NCI-H69 (cell line): ENCODE measurements at places on chromosomes 6 and 20.

GRCh38 chr6:153117986-153118879 lies 12.8 kb downstream of the RGS17 start:
- DNase-seq = no peak

DNA sequence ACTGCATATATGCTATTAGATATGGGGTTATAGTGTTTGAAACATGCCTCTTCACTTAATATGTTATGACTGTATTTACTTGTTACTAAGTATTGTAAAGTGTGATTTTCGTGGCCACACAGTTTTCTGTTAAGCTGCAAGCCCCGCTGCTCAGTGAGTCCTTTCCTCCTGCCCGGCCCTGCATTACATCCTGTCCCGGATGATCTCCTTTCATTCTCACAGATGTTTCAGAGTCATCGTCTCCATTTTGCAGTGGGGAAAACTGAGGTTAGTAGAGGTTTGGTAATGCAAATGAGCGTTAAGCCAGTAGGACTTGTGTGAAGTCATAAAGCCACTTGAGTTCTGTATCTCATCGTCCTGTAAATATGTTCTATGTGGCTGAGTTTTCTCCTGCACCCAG lies 155.5 kb downstream of the CFAP61 start:
- DNase-seq = peak; percentile 39

- DNase-seq = peak; percentile 13
Measured at GRCh38 chr6:56962441-56962840, 7.5 kb downstream of the BEND6 start.

DNA sequence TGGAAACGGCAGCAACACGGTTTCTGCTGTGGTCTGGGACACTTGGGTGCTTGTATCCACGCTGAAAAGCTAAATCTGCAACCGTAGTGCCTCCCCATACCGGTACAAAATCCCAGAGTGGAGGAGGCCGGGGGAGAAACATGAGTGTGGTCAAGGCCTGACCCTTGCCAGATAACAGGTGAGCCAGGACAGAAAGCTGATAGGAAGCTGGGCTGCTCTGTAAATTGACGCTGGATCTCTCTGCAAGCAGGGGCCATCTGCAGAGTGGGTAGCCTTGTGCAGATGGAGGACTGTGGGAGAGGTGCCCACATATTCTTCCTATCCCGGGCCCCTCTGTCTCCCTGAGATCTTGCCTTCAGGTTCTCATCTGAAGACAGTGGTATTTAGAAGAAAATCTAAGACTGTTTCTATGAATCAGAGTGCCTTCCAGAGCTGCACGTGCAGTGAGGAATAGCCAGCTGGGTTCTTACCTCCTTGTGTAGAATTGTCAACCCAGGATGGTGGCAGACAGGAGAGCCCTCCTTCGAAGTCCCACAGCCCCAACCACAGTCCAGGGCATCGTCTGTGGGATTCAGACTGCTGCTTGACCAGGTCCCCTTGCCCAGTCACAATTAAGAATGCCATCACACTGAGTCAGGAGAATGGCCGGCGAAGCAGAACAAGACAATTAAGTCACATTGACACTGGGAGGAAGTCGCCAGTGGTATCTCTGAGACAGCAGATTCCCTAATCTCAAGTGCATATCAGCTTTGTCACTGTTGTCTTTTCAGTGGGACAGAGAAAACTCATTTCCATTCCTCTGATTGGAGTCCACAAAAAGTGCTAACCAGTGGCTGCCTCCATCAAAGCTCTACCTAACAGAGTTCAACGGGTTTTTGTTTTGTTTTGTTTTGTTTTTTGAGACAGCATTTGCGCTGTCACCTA lies 100.0 kb upstream of the RIPOR2 start:
- peak; percentile 37 for DNase-seq

GRCh38 chr6:29750709-29751108 lies 27.5 kb downstream of the HLA-F start:
- DNase-seq = no peak

DNA sequence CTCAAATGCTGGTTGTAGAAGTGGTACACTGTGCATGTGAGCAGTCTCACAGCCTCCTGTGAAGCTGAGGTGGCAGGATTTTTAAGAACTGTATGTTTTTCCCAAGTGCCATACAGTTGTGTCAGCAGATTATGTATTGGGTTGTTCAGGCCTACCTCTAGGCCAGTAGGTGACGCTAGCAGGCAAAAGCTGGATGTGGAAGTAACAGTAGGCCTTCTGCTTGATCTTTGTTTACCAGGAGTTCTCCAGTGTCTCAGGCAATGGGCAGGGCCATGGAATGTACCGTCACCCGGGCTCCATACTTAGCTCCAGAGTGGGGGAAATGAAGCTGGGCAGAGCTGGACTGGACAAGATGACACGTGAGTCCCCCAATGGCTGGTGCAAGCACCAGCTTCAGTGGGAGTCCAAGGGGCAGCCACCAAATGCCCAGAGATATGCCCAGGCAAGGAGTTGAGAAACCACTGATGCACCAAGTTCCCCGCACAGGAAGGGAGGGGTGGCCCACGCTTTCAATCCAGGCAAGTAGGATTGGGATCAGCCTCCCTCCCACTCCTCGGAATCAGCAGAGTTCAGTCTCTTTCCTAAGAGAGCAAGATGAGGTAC lies 289.7 kb downstream of the HTR1B start:
- DNase-seq = no peak

DNA sequence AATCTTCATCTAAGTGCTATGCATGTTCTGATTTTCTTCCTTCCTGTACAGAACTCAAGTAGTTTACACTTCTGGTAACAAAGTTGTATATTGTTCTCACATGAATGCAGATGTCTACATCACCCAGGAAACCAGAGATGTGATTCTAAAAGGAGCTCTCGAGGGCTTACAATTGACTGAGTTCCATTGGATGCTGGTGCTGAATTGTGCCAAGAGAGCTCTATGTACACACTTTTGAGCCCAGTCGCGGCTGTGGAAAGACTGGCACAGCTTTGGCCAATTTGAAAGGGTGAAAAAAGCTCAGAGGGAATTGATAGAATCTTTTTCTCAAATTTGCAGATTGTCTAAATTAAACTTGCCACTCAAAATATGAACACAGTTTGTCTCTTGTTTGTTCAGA lies 340.7 kb downstream of the LMBRD1 start:
- DNase-seq = no peak

DNA sequence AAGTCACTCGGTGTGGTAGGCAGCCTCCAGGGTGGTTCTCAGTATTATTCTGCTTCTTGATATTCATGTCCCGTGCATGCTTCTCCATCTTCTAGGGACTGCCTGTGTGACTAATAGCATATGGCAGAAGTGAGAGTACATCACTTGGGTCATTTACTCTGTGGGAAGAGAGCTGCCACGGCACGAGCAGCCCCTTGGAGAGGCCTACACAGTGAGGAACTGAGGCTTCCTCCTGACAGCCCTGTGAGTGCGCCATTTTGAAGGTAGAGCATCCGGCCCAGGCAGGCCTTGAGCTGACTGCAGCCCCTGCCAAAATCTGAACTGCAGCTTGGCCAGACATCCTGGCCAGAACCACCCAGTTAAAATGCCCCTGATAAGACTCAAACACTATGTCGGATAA lies 17.3 kb upstream of the MCUR1 start:
- DNase-seq = no peak

GRCh38 chr20:62755817-62756724 lies 40.2 kb upstream of the MRGBP start:
- peak; percentile 7 for DNase-seq

DNA sequence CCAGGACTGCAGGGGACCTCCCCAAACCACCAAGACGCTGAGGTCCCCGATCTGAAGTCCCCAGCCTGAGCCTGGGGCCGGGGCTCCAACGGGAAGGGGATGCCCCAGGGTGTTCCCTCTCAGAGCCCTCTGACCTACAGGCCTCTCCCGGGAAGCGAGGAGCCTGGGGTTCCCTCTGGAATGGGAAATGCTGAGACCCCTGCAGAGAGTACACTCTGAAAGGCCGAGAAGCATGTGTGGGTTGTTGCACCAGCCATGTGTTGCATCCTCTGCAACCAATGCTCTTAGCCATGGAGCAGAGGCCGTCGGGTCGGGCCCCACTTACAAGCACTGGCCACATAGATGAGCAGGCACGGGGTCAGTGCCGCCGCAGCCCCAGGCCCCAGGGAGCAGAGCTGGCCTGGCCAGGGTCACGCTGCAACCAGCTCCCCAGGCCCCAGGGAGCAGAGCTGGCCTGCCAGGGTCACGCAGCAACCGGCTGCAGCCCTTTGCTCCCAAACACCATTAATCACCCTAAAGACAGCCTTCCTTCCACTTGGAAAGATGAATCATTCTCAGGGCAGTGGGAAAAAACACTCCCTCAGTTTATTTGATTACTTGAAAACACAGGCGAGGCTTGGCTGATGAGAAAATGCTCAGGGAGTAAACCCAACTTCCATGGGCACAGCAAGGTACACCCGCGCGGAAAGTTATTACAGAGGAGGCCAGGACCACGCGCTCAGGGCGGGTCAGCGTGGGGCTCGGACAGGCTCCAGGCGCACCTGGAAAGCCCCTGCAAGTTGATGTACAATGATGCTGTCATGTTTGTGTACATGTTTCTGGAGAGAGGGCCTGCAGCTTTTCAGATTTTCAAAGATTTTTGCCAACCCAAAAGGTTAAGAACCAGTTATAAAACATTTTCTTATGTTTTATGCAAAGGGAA lies 78.0 kb upstream of the AFDN start:
- no peak for DNase-seq

GRCh38 chr20:64216036-64216435 lies 39.5 kb upstream of the PCMTD2 start:
- DNase-seq = peak; percentile 14

GRCh38 chr20:20568604-20569205 lies 143.7 kb downstream of the RALGAPA2 start:
- DNase-seq = peak; percentile 90

GRCh38 chr6:155648301-155648700 lies 192.7 kb upstream of the NOX3 start:
- DNase-seq = no peak
